HTR-8/SVneo (cell line): ENCODE measurements at places on chromosomes 1 and 21.
A peak's percentile ranks its signal among the peaks of the same experiment; 100 is the strongest.

GRCh38 chr1:211735208-211736170 is 60.1 kb upstream of the NEK2 start:
- DNase-seq: peak; percentile 96

GRCh38 chr1:55378582-55378981 is 163.4 kb upstream of the USP24 start:
- peak; percentile 22 for DNase-seq

DNA sequence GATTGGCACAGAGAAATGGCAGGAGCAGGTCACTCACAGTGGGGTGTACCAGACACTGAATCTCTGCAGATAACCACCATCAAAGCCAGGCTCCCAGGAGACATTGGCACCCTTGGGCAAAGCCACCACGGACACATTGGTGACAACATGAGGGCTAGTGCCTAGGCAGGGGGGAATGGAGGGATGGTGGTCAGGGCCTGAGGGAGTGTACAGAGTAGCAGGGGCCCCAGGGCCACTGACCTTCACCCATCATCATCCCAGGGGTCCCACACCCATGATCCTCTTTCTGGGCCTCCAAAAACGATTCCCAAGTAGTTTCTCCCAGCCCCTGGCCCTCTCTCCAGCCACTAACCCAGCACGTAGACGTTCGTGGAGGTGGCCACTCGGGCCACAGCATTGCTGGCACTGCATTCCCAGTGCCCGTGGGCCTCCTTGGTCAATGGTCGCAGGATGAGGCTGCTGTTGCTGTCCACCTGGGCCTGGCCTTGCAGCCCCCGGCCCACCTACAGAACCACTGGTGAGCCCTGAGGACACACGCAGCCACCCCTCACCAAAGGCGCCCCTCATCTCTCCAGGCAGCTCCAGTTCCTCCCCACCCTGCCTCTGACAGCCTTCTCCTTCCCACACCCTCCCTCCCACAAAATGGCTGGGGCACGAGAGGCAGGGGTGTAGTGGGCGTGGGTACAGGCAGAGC is 5.9 kb upstream of the TAGLN2 start:
- no peak for DNase-seq

- DNase-seq: no peak
Measured at GRCh38 chr1:224203243-224204016, 20.4 kb downstream of the DEGS1 start.

DNA sequence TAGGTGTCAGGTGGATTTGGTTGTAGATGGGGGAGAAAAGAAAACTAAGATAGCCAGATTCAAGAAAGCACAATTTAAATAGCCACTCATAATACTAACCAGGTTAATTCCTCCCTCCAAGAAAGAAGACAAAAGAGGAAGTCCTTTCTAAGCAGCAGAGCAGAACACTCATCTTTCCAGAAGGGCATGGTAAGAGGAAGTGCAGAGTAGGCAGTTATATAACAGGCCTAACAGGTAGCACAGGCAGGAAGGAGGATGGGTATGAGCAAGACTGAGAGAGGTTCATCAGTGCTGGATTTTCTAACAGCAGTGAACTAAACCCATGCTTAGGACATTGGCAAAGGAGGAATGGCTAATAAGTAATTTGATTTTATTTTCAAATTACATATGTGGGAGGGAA is 517.5 kb downstream of the PLPP3 start:
- no peak for DNase-seq

GRCh38 chr1:109827986-109828385 is 64.3 kb upstream of the EPS8L3 start:
- no peak for DNase-seq

GRCh38 chr1:228284148-228284495 is 76.3 kb downstream of the OBSCN start:
- DNase-seq: no peak

GRCh38 chr1:89954401-89954800 is 40.5 kb upstream of the ZNF326 start:
- no peak for DNase-seq
